ENCODE measurements at places on chromosomes 5 and 9. TPM values are rescaled to one million over a fixed set of nuclear protein-coding genes. Genes with fewer than 3 reads are reported as not detected.

Gene FNBP1
- polyA plus RNA-seq: 30.2 TPM

Gene SLC25A2
- polyA plus RNA-seq: 0.21 TPM

GRCh38 chr5:138565100-138565821 lies 9.9 kb downstream of the HSPA9 start:
- no peak for DNase-seq

DNA sequence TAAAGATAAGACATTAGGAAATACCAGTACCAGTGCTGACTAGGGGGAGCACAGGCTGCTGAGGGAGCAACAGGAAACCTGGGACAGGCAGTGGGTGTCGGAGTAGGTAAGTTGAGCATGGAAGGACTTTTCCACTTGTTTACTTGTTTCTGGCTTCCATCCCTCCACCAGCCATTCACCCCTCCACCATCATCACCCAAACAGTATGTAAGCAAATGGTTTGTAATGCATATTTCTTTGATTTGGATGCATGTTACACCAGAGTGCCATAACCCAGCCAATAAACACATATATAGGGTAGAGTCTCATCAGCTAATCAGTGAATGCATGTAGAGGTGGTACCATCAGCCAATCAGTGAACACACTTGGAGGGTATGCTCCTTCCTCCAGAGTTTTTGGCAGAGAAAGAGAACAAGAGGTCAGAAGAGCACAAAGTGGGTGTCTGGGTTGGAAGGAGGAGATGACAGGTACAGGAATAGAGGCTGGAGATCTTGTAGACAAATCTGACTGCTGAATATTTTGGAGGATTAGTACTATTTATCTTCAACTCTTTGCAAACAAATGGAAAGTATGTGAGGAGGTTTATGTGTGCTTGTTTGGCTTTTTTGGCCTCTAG lies 37.7 kb upstream of the PDE8B start:
- DNase-seq: no peak

Gene CCDC192
- 0.93 TPM for polyA plus RNA-seq

Gene RASEF
- polyA plus RNA-seq: 9.1 TPM

- no peak for DNase-seq
These were observed 88.4 kb downstream of the LMNB1 start for GRCh38 chr5:126865299-126865698.

- DNase-seq: no peak
These were observed 462.4 kb downstream of the PRR16 start for GRCh38 chr5:120926471-120926870.

GRCh38 chr9:32378496-32378895 lies 5.9 kb upstream of the ACO1 start:
- DNase-seq: peak; percentile 27

Gene PDE6A
- 0.22 TPM for polyA plus RNA-seq

DNA sequence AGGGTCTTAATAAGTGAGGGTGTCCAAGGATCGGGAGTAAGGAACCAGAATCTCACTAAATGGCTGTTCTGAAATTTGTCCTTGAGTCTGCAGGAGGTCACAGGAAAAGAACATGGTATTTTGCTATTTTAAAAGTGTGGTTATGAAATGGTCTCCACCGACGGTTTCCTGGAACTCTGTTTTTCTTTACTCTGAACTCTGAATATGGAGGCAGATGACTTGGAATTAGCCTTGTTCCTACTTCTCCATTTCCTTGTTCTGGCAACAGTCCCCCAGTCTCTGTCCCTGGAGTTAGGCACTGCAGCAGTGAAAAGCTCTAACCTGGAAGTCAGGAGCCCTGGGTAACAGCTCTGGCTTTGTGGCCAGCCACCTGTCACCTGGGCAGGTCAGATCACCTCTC lies 46.6 kb upstream of the C5orf58 start:
- no peak for DNase-seq

Gene TNFSF15
- polyA plus RNA-seq: 13.9 TPM

DNA sequence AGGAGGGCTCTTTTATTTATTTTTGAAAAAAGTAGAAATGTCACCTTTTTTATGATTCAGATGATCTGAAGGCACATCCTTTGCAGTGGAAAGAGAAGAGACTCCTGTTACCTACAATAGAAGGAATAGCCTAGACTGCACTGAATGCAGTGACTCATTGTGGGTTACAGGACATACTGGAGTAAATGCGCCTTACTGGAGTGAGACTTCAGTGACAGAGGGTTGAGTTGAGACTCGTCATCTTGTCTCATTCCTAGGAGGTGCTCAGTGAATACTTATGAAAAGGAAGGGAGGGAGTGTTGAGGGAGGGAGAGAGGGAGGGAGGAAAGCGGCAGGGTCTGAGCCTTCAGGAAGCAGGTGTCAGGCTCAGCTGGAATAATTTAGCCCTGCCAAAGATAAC lies 25.2 kb downstream of the ANKRA2 start:
- DNase-seq: no peak

Gene ADRB2
- polyA plus RNA-seq: 1.6 TPM

GRCh38 chr9:16309469-16310271 lies 560.8 kb downstream of the BNC2 start:
- DNase-seq: peak; percentile 83

DNA sequence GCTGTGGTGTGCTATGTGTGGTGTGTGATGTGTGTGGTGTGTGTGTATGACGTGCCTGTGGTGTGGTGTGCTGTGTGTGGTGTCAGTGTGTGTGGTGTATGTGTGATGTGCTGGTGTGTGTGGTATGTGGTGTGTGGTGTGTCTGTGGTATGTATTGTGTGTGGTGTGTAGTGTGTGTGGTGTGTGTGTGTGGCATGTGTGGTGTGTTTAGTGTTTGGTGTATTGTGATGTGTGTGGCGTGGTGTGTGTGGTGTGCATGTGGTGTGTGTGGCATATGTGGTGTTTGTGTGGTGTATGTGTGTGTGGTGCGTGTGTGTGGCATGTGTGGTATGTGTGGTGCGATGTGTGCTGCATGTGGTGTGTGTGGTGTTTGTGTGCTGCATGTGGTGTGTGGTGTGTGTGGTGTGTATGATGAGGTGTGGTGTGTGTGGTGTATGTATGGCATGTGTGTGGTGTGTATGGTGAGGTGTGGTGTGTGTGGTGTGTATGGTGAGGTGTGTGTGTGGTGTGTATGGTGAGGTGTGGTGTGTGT lies 18.3 kb upstream of the RNU6ATAC start:
- no peak for DNase-seq

DNA sequence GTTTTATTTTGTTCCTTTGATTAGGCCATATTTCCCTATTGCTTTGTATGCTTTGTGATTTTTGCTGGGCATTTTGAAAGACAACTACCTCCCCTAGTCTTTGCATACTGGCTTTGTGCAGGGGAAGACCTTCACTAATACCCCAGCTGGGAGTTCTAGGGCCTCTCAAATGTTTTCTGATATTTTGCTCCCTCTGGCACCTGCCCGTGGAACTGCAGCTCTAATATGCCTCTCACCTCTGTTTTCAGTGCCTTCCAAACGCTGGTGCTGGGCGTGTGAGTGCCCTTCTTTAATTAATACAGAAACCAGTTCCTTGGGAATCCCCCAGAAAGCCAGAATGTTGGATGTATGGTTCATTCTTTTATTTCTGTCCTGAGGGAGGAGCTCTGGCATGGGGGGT lies 204.5 kb downstream of the COMMD10 start:
- DNase-seq: no peak
